Endothelial cell (in vitro differentiated cells): ENCODE measurements at places on chromosomes 2 and 18. TPM values are rescaled to one million over a fixed set of nuclear protein-coding genes. Genes with fewer than 3 reads are reported as not detected.

PID1 gene
- total RNA-seq = not detected

RESP18 gene
- not detected for total RNA-seq

ADRA2B gene
- 0.46 TPM for total RNA-seq

DYTN gene
- total RNA-seq = 3.1 TPM

GKN1 gene
- total RNA-seq = not detected

HOXD12 gene
- total RNA-seq = not detected

ZNF804A gene
- 2.2 TPM for total RNA-seq

POTEJ gene
- not detected for total RNA-seq

BZW1 gene
- total RNA-seq = 302 TPM

SPDYA gene
- 0.33 TPM for total RNA-seq

MROH2A gene
- total RNA-seq = 0.31 TPM

FAM161A gene
- total RNA-seq = 6.9 TPM

IL36B gene
- total RNA-seq = not detected

RAPGEF4 gene
- total RNA-seq = 7.5 TPM

LHCGR gene
- not detected for total RNA-seq
